ENCODE measurements at places on chromosomes 2 and 18.

DNA sequence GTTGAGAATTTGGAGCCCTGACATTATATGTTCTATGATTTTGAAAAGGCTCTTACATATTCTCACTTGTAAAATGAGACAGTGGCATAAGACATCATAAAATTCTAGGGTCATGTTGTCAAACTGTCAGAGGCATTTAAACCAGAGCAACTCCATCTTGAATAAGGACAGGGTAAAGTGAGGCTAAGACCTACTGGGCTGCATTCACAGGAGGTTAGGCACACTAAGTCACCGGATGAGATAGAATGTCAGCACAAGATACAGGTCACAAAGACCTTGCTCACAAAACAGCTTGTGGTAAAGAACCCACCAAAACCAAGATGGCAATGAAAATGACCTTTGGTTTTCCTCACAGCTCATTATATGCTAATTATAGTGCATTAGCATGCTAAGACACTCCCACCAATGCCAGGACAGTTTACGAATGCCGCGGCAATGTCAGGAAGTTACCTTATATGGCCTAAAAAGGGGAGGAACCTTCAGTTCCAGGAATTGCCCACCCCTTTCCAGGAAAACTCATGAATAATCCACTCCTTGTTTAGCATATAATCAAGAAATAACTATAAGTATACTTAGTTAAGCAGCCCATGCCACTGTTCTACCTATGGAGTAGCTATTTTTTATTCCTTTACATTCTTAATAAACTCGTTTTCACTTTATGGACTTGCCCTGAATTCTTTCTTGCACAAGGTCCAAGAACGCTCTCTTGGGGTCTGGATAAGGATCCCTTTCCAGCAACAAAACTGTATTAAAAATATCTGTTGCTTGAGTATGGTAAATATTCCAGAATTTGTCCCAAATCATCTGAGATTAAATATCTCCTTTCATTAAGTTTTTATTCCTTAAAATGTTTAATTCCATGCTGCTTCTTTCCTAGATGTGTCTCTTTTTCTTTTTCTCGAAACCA, 406.4 kb downstream of the METTL4 start:
- DNase-seq, result no peak

- DNase-seq, result no peak
Measured at GRCh38 chr2:150178591-150178990, 308.9 kb downstream of the RND3 start.

DNA sequence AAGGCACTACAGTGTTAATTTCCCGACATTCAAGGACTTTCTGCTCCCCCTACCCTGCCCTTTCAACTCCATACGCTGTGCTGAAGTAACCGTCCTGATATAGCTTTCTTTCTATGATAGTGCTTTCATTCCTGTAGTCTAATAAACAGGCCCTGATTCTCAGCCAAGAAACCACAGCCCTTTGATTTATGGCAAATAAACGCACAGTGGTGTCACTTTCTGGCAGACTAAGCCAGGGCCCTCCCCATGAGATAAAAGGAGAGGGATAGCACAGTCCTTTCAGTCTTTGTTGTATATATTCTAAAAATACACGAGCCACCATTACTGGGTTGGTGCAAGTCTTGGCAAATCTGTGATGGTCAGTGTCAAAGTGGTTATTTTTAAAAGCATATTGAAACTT, 291.2 kb downstream of the ALPK2 start:
- DNase-seq, result no peak

DNA sequence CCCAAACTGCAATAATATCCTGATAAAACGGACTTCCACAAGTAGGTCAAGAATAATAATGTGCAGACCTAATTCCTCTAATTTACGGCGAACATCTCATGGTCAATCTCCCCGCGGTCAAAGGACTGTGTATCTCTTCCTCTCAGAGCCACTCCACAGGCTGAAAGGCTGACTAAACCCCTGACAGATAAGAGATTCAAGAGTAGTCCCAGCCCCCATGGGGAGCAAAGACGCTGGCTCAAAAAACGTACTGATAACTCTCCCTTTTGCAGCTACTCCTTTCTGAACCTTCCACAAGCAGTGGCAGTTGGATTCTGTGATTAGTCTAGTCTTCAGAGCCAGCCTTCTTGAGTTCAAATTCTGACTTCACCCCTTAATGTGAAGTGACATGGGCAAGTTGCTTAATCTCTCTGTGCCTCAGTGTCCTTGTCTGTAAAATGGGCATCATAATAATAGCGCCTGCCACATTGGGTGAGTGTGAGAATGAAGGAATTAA, 19.7 kb upstream of the IL18R1 start:
- DNase-seq, result no peak

- no peak for DNase-seq
Measured at GRCh38 chr2:119250718-119251290, 27.2 kb downstream of the STEAP3 start.

- no peak for DNase-seq
Measured at GRCh38 chr2:211237586-211238275, 681.3 kb downstream of the CPS1 start.

- DNase-seq, result no peak
Measured at GRCh38 chr2:50466685-50467084, 565.2 kb downstream of the NRXN1 start.

GRCh38 chr2:190119923-190120590, 57.5 kb upstream of the MSTN start:
- DNase-seq, result no peak

DNA sequence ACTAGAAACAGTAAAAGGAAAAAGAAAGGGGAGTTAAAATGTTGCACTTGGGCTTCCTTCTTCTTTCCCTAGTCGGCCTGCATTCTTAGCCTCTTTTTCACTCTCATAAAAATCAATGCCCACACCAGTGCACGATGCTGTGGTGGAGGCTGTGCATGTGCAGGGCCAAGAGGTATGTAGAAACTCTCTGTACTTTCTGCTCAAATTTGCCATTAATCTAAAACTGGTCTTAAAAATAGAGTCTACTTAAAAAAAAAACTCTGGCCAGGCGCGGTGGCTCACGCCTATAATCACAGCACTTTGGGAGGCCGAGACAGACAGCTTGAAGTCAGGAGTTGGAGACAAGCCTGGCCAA, 11.1 kb downstream of the TRAPPC8 start:
- no peak for DNase-seq

DNA sequence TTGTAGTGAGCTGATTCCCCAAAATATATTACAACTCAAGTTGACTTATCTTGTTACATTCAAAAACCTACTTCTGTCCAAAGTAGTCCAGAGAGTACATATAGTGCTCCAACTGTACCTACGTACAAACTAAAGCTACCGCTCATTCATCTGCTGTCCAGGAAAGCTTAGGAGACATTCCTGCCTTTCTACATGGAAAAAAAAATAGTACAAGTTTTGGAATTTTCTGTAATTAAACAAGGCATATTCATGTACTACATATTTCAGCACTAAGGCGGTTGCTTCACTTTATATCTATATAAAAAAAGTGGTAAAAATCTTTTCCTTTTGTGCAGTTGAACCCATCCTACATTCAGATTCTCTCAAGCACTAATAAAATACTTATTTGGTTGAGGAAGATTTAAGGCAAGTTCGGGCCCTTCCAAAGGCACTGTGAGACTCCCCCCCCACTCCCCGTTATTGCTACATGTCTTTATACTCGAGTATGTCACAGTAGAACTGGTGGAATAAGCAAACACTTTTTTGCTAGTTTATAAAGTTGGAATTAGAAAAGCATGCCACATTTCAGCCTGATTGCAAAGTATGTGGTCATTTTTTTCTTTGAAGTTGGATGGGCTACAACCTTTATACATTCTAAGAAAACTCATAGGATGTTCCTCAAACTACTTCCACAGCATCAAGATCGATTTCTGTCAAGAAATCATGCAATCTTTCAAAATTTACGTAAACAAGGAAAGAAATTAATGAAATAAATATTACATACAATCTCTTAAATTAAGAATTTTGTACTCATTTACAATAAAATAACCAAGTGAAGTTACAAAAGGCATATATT, 3.7 kb downstream of the ZFP36L2 start:
- DNase-seq, result no peak

DNA sequence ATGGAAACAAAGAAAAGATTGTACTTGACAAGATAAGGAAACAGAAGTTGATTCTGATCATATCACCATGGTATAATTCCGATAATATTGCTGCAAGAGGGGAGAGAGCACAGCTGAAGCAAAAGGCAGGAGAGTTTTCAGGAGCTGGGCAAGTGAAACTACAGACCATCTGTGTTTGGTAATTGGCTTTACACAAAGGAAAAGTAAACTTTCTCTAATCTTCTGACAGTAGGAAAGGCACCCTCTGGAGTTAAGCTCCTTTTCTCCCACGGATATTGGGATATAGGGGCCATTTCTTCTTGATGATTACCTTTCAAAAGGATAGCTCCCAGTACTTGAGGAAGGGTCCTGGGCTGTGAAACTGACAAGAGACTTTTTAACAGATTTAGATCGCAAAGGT, 29.9 kb upstream of the REG3A start:
- DNase-seq, result no peak

DNA sequence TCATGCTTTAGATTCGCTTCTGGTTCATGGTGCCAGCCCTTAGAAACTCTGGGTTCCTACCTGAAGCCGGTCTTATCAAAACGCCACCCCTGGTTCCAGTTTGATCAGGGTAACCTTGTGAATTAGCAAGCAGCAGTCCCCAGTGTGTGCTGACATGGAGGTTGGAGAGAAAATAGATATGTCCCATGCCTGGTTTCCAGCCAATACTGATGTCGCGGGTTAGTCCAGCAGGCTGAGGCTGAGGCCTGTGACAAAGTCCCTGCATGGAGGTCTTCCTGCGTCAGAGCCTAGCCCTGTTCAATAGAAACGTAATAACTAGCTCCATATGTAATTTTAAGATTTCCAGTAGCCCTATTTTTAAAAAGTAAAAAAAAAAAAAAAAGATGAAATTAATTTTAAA, 28.2 kb downstream of the LPIN1 start:
- DNase-seq, result no peak

GRCh38 chr18:10049747-10050146, 135.9 kb downstream of the VAPA start:
- no peak for DNase-seq

GRCh38 chr2:12109363-12110017, 363.1 kb downstream of the LPIN1 start:
- no peak for DNase-seq

DNA sequence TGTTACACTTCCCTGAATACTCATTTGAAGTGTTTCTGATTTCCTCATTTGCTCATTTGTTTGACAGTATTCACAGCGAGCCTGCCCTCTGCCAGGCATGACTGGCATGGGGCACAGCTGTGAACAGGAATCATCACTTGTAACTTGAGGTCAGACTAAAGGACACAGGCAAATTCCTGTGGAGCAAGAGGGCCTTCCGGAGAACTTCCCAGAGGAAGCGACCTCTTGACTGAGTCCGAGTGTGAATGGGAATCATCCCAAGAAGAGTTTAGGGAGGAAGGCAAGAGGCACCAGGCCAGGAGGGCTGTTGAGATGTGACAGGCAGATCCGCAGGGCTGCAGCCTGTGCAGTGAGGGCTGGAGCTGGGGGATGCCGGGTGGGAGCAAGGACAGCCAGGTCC, 45.4 kb downstream of the LIMS1 start:
- DNase-seq, result no peak

DNA sequence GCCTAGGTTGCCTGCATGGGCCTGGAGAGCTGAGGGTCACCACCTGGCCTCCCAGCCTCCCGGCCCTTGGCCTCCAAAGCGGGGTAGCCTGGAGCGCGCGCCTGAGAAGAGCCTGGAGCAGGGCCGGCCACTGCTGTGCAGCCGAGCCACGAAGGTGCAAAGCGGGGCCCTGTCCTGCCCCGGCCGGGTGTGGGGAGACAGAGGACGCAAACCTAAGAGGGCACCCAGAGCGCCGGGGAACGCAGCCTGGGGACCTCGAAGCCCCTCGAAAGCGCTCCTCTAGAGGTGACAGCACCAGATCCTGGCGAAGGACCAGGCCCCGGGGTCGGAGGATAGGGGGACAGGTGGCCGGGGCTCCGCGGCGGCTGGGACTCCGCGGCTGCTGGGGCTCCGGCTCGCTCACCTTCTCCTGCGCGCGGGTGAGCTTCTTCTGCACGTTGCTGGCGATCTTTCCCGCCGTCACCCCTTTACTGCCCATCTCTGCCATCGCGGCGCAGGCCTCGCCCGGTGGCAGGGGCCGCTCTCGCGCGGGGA, 430 bp downstream of the BIN1 start:
- DNase-seq, result no peak

- no peak for DNase-seq
Measured at GRCh38 chr18:7727361-7728076, 160.4 kb downstream of the PTPRM start.

GRCh38 chr2:35873921-35874320, 481.7 kb upstream of the CRIM1 start:
- DNase-seq, result no peak

GRCh38 chr2:145399131-145399530, 879.2 kb upstream of the ZEB2 start:
- DNase-seq, result no peak
